ENCODE measurements at places on chromosomes 3 and 15.

- no peak for DNase-seq
Observed at GRCh38 chr3:133125802-133126201, 87.6 kb downstream of the TMEM108 start.

- DNase-seq: peak; percentile 85
Observed at GRCh38 chr3:195159814-195160165, 111.2 kb downstream of the XXYLT1 start.

GRCh38 chr3:18044191-18044590 lies 301.8 kb upstream of the TBC1D5 start:
- no peak for DNase-seq

GRCh38 chr15:91104111-91104510 lies 4.1 kb downstream of the SV2B start:
- DNase-seq: no peak

DNA sequence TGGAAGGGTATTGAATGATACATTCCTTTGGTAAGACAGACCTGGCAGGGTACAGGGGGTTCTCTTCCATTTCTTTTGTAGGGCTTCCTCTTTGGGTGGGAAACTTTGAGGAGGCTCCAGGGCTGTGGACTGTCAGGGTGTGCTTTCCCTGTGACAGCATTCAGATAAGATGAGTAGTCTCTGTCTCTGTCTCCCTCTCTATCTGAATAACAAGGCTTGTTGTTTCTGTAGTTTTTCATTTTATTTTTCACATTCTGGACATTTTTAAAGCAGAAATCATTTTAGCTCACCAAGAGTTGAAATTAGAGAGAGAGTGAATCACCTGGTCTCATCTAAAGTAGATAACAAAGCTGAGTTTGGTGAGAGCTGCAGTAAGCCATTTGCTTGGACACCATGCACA lies 100.8 kb upstream of the TPM1 start:
- peak; percentile 75 for DNase-seq

DNA sequence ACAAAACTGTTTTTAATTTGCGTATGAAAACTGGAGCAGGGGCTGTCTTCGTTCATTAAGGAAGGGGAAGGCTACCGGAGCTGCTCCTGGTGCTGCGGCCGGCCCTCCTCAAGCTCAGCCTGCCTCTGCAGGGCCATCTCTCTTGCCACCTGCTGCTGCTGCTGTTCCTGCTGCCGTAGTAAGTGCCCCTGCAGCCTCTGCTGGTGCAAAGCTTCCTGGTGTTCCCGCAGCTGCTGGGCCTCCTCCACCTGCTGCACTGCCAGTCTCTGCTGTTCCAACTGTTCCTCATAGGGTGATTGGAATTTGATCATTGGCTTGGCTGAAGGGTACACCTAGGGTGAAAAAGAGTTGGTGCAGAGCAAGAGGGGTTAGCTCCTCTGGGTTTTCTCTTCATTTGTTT lies 66.0 kb downstream of the GOLIM4 start:
- DNase-seq: no peak

- no peak for DNase-seq
Observed at GRCh38 chr15:24075420-24076089, 388.4 kb upstream of the NDN start.

DNA sequence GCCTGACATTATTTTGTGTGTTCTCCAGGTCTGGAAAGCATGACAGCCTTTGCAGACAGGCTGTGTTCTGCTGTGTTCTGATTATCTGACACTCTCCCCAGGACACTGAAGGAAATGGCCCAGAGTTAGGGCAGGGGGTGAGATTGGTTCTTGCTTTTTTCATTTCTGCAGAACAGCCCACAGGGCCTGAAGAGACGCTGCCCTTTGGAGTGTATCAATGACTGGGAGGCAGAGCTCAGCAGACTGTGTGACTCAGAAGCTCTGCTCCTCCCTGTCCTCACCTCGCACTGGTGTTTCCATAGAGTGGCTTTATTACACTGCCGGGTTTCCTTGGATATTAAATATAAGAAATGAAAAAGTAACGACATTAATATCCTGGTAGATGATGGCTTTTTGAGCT lies 523.6 kb downstream of the NTRK3 start:
- DNase-seq: peak; percentile 24

DNA sequence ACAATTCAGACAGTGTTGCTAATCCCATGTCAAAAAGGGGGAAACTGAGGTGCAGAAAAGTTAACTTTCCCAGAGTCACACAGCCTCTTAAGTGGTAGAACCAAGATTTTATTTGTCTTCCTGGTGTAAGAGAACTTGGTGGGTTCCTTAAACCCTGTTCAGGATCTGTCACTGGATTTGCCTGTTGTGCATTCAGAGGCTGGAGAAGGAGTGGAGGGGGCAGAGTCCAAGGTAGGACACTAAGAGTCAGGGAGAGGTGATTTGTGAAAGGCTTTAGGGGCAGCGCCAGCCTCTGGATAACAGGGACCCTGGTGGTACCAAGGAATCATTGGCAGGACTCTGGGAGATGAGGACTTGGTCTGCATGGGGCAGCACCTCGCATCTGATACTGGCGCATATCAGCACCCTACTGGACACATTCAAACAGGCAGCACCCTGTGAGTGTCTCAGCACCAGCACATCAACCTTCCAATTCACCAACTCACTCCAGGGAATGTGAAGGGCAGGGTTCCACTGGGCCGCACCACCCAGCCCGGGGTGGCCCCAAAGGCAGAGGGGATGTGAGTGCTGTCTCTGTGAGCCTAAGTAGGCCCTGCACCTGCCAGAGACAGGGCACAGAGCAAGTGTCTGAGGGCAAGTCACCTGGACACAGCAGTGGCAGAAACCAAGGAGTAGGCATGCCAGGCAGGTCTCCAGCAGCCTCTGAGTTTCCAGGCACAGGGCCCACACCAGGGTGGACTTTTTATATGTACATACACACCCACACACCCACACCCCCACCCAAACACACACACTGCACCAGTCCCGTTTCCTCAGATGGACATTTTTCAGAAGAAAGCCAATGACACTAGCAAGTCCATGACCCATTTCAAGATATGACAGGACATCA lies 71.6 kb downstream of the LIPC start:
- no peak for DNase-seq

GRCh38 chr15:68667800-68668625 lies 89.2 kb downstream of the CORO2B start:
- DNase-seq: no peak

- DNase-seq: no peak
Observed at GRCh38 chr3:72769758-72770540, 78.3 kb downstream of the SHQ1 start.

- DNase-seq: no peak
Observed at GRCh38 chr3:127651516-127652172, 21.1 kb upstream of the ABTB1 start.

DNA sequence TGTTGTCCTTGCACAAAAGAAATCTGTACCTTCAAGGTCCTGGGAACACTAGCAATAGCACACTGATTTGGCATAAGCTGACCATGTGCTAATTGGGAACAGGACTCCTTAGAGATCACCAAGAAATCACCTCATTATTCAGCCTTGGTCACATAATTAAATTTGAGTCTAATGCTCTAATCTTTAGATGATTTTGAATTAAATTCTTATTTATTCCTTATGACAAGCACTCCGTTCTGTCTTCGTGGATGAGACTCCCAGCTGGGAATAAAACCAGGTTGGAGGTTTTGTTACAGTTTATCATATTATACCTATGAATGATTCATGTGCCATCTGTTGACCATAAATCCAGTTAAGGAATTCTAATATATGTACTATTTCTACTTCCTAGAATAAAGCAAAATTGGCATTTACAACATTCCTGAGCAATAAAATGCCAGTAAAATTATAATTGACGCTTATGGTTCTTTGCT lies 162.2 kb downstream of the MYRIP start:
- no peak for DNase-seq

Measured in EH (cell line).